ENCODE measurements at places on chromosomes 3 and 15. TPM values are rescaled to one million over a fixed set of nuclear protein-coding genes. Genes with fewer than 3 reads are reported as not detected.

GAP43 gene
- total RNA-seq: not detected

LIPH gene
- not detected for total RNA-seq

ATP2B2 gene
- not detected for total RNA-seq

CHRNB4 gene
- total RNA-seq: not detected

MORC1 gene
- not detected for total RNA-seq

DUOXA1 gene
- 0.15 TPM for total RNA-seq

DNA sequence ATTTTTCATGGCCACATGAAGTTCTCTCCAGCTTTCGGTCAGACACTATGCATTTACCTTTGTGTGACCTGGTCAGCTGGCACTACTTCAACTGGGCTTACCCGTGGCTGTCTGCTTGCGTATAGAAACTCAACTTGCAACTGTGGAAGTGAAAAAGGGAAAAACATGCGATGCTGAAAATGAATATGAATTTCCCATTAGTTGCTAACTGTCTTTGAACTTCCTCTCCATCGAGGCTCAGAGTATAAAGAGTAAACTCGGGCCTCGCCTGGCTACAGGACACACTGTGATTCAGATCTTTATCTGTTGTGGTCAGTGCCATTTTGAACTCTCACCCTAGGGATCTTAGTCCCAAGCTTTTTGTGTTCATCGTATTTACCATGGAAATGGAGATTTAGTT, 26.8 kb downstream of the NFKBIZ start:
- peak overlapping the region; percentile 21 for H3K4me3 ChIP-seq
- peaks cover 51% of the 10 kb centered on the region for H3K4me1 ChIP-seq
- DNase-seq: no peak
- H3K27ac ChIP-seq: peak overlapping the region; percentile 81

DNA sequence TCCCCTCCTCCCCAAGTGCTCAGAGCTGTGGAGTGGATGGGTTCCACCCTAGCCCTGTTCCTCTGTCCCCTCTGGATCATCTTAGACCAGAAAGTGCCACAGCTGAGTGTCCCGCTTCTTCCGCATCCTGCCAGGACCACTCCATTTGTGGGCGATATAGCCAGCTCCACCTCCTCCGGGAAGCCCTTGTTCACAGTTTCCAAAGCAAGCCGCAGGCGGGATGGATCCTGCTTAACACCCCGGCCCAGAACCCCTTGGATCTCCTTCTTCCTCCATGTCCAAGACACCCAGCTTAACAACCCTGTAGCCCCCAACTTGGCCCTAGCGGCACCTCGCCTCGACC, 490 bp upstream of the ALAS1 start:
- H3K36me3 ChIP-seq: peaks cover 28% of the 10 kb centered on the region
- H3K27me3 ChIP-seq: no peaks in the 10 kb centered on the region
- no peak for DNase-seq
- H3K4me1 ChIP-seq: peaks cover 35% of the 10 kb centered on the region
- H3K27ac ChIP-seq: peak overlapping the region; percentile 87
- H3K4me3 ChIP-seq: peak overlapping the region; percentile 97

DNA sequence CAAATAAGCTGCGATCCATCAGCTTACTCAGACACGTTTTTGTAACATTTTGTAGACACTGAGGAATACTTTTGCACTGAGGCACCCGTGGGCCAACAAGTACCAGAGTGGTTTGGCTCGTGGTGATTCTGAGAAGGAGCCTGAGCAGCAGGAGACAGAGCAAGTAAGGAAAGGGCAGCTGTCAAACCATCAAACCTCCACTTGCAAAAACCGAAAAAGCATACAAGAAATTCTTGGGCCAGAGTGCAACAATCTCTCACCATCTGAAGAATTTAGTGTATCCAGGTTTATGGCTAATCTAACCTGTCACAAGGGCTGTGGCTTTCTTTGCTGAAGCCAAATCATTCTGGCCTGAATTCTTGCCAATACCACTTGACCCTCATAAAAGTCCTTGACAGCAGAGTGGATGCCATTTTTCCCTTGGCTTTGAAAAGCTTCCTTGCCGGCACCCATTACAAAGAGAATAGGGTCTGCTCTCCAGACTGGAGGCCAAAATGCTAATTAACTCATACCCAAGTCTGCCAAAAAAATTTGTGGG, 56.7 kb downstream of the MYO1E start:
- peaks cover 2% of the 10 kb centered on the region for H3K36me3 ChIP-seq
- H3K4me1 ChIP-seq: peaks cover 65% of the 10 kb centered on the region
- no peak overlapping the region for H3K27ac ChIP-seq
- no peak for DNase-seq
- H3K27me3 ChIP-seq: no peaks in the 10 kb centered on the region
- no peak overlapping the region for H3K4me3 ChIP-seq

DNA sequence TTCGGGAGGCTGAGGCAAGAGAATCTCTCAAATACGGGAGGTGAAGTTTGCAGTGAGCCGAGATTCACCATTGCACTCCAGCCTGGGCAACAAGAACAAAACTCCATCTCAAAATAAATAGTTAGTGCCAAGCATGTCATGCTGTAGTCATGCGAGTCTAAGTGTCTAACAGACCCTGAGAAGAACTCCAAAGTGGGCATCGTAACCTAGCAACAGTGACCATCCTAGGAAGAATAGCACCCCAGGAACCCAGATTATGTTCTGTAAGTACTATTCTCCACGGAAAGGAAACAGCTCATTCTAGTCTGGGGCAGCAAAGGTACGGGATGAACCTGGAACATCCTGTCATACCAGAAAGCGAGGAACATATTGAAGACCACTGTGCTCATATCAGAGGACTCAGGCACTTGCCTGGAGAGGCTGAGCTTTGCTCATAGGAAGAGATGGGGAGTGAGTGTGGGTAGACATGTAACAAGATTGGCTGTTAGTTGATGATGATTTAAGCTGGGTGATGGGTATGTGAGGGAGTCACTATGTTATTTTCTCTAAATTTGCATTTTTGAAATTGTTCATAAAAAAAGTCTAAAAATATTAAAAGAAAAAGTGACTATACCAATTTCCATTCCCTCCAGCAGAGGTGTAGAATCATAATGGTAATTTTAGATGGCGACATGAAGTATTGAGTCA, 31.7 kb downstream of the BCL2L10 start:
- no peak overlapping the region for H3K4me3 ChIP-seq
- no peaks in the 10 kb centered on the region for H3K27me3 ChIP-seq
- peaks cover 23% of the 10 kb centered on the region for H3K4me1 ChIP-seq
- DNase-seq: no peak

- H3K36me3 ChIP-seq: no peaks in the 10 kb centered on the region
- no peak overlapping the region for H3K27ac ChIP-seq
- peaks cover 10% of the 10 kb centered on the region for H3K4me1 ChIP-seq
- no peak for DNase-seq
- H3K4me3 ChIP-seq: no peak overlapping the region
- H3K27me3 ChIP-seq: no peaks in the 10 kb centered on the region
Observed at GRCh38 chr3:179082416-179082815, 10.8 kb upstream of the ZMAT3 start.

DNA sequence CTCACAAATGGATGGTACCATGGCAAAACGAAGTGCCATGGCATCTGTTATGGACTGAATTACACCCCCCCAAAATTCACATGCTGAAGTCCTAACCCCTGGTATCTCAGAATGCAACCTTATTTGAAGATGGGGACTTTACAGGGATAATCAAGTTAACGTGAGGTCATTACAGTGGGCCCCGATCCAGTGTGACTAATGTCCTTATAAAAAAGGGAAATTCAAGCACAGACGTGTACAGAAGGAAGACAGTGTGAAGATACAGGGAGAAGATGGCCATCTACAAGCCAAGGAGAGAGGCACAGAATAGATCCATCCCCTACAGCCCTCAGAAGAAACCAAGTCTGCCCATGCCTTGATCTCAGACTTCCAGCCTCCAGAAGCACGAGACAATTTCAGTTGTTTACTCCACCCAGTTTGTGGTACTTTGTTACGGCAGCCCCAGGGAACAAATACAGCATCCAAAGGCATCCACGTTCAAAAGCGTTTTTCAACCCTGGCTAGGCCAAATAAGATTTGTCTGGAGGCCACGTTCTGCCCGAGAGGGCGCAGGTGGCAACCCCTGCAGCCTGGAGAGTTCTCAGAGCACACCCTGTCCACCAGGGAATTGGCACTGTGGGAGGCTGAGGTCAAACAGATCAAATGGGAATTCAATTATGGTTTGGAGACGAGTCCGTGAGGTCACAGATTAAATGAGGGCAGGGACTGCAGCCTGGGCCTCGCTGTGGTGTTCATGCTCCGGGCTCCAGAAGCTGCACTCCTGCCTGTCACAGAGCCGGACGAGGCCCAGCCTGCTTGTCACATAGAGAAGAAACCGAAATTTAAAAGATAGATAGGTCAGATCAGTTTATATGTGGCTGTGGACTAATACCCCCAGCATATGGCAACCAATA, 494.8 kb downstream of the SHQ1 start:
- no peak for DNase-seq
- no peaks in the 10 kb centered on the region for H3K4me1 ChIP-seq
- no peaks in the 10 kb centered on the region for H3K36me3 ChIP-seq
- no peak overlapping the region for H3K4me3 ChIP-seq
- H3K27me3 ChIP-seq: peaks cover 19% of the 10 kb centered on the region

DNA sequence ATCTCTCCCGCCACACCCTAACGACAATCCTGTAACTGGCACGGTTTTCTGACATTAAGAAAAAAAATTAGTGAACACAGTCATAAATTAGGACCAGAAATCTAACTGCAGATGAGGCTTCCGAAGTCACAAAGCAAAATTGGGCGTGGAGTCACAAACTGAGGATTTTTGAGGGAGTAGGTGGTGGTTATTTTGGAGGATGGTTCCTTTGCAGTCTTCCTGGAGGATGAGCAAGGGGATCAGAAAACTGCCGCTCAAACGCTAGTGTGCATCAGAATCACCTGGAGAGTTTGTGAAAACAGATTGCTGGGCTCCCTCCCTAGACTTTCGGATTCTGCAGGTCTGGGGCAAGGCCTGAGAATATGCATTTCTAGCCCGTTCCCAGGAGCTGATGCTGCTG, 334.8 kb downstream of the RORA start:
- no peak overlapping the region for H3K4me3 ChIP-seq
- no peak for DNase-seq
- no peaks in the 10 kb centered on the region for H3K36me3 ChIP-seq
- peaks cover 5% of the 10 kb centered on the region for H3K4me1 ChIP-seq
- no peaks in the 10 kb centered on the region for H3K27me3 ChIP-seq
- H3K27ac ChIP-seq: no peak overlapping the region

- no peak for DNase-seq
- H3K4me3 ChIP-seq: no peak overlapping the region
- H3K27me3 ChIP-seq: no peaks in the 10 kb centered on the region
- H3K36me3 ChIP-seq: no peaks in the 10 kb centered on the region
Observed at GRCh38 chr3:144229953-144230352, 258.3 kb downstream of the DIPK2A start.

GRCh38 chr3:60759439-60759838, 491.8 kb downstream of the FHIT start:
- H3K4me3 ChIP-seq: no peak overlapping the region
- no peaks in the 10 kb centered on the region for H3K27me3 ChIP-seq
- peaks cover 1% of the 10 kb centered on the region for H3K4me1 ChIP-seq
- H3K36me3 ChIP-seq: no peaks in the 10 kb centered on the region
- DNase-seq: no peak
- no peak overlapping the region for H3K27ac ChIP-seq

DNA sequence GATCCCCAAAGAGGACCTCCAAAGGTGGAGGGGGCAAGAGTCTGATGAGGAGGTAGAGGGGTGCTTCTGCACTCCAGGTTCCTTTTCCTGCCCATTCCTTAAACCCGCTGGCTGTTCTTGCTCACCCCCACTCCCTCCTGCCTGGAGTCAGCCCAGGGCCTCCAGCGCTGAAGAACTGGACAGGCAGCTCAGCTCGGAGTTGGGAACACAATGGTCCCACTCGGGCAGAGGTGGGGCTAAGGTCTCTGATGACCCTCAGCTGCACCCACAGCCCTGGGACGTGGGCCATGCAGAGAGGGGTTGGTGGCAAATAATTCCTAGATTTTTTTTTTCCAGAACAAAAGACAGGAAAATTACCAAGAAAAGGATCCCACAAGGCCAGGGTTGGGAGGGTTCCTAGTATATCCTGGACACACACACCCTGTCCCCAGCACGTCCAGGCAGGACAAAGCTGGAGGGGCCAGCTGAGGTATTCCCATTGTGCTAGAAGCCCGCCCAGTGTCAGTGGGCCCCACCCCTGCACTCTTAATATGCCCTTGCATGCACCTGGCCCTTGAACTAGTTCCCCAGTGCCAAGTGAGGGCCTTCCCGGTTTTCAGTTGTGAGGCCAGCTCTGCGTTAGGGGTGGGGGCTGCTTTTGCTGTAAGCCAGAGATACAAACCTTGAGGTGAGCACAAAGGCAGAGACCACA, 22.1 kb upstream of the IP6K2 start:
- no peak overlapping the region for H3K27ac ChIP-seq
- DNase-seq: no peak
- H3K27me3 ChIP-seq: no peaks in the 10 kb centered on the region
- no peaks in the 10 kb centered on the region for H3K36me3 ChIP-seq
- peaks cover 10% of the 10 kb centered on the region for H3K4me1 ChIP-seq
- no peak overlapping the region for H3K4me3 ChIP-seq

GRCh38 chr3:176505878-176506621, 691.2 kb downstream of the TBL1XR1 start:
- H3K27ac ChIP-seq: no peak overlapping the region
- no peaks in the 10 kb centered on the region for H3K27me3 ChIP-seq
- H3K4me3 ChIP-seq: no peak overlapping the region
- DNase-seq: no peak

- no peaks in the 10 kb centered on the region for H3K36me3 ChIP-seq
- no peak for DNase-seq
- no peak overlapping the region for H3K27ac ChIP-seq
- no peak overlapping the region for H3K4me3 ChIP-seq
Observed at GRCh38 chr3:39978308-39978707, 168.9 kb downstream of the MYRIP start.

DNA sequence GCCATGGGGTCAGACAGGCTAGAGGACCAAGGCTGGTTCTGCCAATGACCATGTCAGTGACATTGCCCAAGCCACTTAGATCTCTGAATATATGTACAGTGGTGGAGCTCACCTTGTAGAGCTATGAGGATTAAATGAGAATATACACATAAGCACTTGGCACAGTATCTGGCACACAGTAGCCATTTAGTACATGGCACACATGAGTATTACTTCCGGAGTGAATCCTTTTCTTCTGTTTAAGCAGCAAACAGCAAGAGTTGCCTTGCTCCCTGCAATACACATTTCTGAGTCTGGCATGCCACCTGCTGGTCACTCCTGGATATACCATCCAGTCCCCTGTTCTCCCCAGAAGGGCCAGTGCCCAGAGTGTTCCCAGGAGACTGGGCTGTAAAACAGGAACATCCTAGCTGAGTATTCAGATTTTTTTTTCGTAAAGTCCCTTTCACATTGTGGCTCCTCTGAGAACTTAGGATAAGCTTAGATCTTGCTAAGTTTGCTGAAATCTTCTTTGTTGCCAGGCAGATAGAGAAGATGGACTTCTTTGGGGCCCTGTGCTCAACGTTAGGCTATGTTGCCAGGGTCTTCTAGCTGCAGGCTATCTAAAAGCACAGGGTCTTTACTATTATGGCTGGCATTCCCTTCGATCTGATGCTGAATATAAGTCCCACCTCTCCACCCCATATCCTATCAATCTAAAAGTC, 203.4 kb downstream of the ADAMTS9 start:
- H3K4me1 ChIP-seq: peaks cover 3% of the 10 kb centered on the region
- no peaks in the 10 kb centered on the region for H3K36me3 ChIP-seq
- DNase-seq: peak; percentile 39
- no peak overlapping the region for H3K27ac ChIP-seq

- H3K4me1 ChIP-seq: no peaks in the 10 kb centered on the region
- no peak overlapping the region for H3K27ac ChIP-seq
- DNase-seq: no peak
- H3K36me3 ChIP-seq: no peaks in the 10 kb centered on the region
- no peaks in the 10 kb centered on the region for H3K27me3 ChIP-seq
Observed at GRCh38 chr3:151037746-151038477, 47.6 kb upstream of the MED12L start.

GRCh38 chr3:181328346-181328745, 338.8 kb upstream of the DNAJC19 start:
- no peaks in the 10 kb centered on the region for H3K36me3 ChIP-seq
- H3K27ac ChIP-seq: no peak overlapping the region
- H3K27me3 ChIP-seq: no peaks in the 10 kb centered on the region
- no peak overlapping the region for H3K4me3 ChIP-seq
- H3K4me1 ChIP-seq: no peaks in the 10 kb centered on the region
